ENCODE measurements at places on chromosomes 5 and 9. TPM values are rescaled to one million over a fixed set of nuclear protein-coding genes. Genes with fewer than 3 reads are reported as not detected.
A peak's percentile ranks its signal among the peaks of the same experiment; 100 is the strongest.

- no peak overlapping the region for H3K27ac ChIP-seq
- H3K36me3 ChIP-seq = no peaks in the 10 kb centered on the region
- H3K27me3 ChIP-seq = no peaks in the 10 kb centered on the region
- no peak overlapping the region for H3K4me3 ChIP-seq
- H3K4me1 ChIP-seq = no peaks in the 10 kb centered on the region
Observed at GRCh38 chr5:4244306-4244705, 648.7 kb downstream of the IRX1 start.

SPOUT1 gene
- 26.5 TPM for total RNA-seq

GRCh38 chr5:150642567-150642927, 2.1 kb downstream of the SYNPO start:
- H3K27ac ChIP-seq = peak overlapping the region; percentile 95
- H3K4me1 ChIP-seq = peaks cover 57% of the 10 kb centered on the region
- H3K4me3 ChIP-seq = peak overlapping the region; percentile 48
- H3K36me3 ChIP-seq = no peaks in the 10 kb centered on the region
- no peaks in the 10 kb centered on the region for H3K27me3 ChIP-seq

DNA sequence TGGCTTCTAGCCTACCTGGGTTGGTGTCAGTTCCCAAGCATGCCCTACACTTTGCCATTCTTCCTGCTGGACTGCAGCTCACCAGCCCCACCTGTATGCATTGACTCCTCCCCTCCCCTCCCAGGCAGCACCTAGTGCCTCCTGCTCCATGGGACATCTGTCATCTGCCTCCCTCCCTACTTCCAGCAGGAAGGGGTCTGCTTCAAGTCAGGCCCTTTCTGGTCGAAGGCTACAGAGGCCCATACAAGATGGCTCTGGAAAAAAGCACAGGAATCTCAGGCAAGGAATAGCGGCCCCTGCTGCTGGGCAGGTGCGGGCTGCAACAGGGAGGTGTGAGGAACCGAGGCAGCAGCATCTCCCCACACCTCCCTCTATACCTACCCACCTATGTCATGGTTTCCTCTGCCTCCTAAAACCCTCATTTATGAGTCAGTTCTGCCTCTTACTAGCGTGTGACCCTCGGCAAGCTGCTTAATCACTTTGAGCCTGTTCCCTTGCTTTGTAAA, 19.7 kb downstream of the WWC1 start:
- H3K4me1 ChIP-seq = no peaks in the 10 kb centered on the region
- no peak overlapping the region for H3K4me3 ChIP-seq
- H3K27ac ChIP-seq = no peak overlapping the region
- H3K27me3 ChIP-seq = no peaks in the 10 kb centered on the region

GRCh38 chr5:113380807-113381326, 53.9 kb downstream of the TSSK1B start:
- H3K27ac ChIP-seq = no peak overlapping the region
- no peaks in the 10 kb centered on the region for H3K27me3 ChIP-seq
- no peaks in the 10 kb centered on the region for H3K4me1 ChIP-seq
- DNase-seq = no peak
- no peak overlapping the region for H3K4me3 ChIP-seq
- H3K36me3 ChIP-seq = no peaks in the 10 kb centered on the region

TIGD6 gene
- 4.2 TPM for total RNA-seq

- H3K4me3 ChIP-seq = no peak overlapping the region
- H3K36me3 ChIP-seq = no peaks in the 10 kb centered on the region
- no peak for DNase-seq
- H3K4me1 ChIP-seq = no peaks in the 10 kb centered on the region
- no peaks in the 10 kb centered on the region for H3K27me3 ChIP-seq
Observed at GRCh38 chr5:163789870-163790269, 284.5 kb downstream of the MAT2B start.

GRCh38 chr5:141051521-141051866, 320 bp downstream of the PCDHB1 start:
- H3K27me3 ChIP-seq = no peaks in the 10 kb centered on the region
- DNase-seq = no peak
- peak overlapping the region; percentile 60 for H3K4me3 ChIP-seq
- H3K4me1 ChIP-seq = no peaks in the 10 kb centered on the region
- no peaks in the 10 kb centered on the region for H3K36me3 ChIP-seq

GRCh38 chr5:56320686-56321085, 87.6 kb upstream of the ANKRD55 start:
- H3K27ac ChIP-seq = no peak overlapping the region
- no peak overlapping the region for H3K4me3 ChIP-seq
- DNase-seq = no peak
- no peaks in the 10 kb centered on the region for H3K27me3 ChIP-seq

KIF20A gene
- total RNA-seq = not detected

- no peaks in the 10 kb centered on the region for H3K27me3 ChIP-seq
- H3K36me3 ChIP-seq = no peaks in the 10 kb centered on the region
- H3K4me1 ChIP-seq = no peaks in the 10 kb centered on the region
- H3K27ac ChIP-seq = no peak overlapping the region
- H3K4me3 ChIP-seq = no peak overlapping the region
Observed at GRCh38 chr9:109176386-109176785, 9.3 kb upstream of the FRRS1L start.

DNA sequence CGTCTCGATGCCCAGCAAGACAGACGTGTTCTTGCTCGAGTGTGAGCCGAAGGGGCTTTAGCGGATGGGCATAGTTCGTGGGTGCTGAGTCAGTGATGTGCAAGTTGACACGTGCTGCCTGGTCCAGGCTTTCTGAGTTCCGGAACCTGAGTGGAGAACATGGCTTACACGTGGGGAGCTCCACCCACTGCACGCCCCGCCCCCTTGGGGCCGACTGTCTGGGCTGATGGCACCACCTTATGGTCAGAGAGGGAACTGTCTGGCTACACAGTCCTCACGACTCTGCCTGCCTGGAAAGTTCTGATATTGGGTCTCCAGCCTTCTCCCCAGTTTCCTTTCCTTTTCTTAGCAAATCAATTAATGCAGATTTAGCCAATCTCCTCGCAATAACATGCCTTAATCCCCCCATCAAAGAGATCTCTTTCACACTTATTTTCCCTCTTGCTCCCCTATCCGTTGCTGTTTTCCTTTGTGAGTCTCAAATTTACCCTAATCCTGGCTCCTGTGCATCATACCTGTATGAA, 3.8 kb upstream of the STC2 start:
- peaks cover 6% of the 10 kb centered on the region for H3K4me1 ChIP-seq
- DNase-seq = peak; percentile 87
- H3K27me3 ChIP-seq = peaks cover 2% of the 10 kb centered on the region
- H3K4me3 ChIP-seq = no peak overlapping the region
- H3K27ac ChIP-seq = no peak overlapping the region

DNA sequence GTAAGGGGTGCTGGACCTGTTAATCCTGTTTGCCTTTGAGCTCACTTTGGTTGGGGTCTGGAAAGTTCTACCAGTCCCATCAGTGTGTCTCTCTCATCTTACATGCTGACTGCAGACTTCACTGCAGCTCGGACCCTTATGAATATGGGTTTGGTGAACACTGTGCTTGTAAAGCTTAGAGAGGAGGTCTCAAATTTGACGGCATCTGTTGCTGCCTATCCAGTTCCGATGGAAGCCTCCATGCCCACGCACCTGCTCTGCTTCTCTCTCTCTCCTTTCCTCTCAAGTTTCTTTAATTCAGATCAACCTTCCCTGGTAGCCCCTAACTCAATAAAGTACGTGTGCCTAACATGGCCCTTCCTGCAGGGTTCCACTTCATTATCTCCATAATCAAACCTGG, 217.9 kb downstream of the HSPA4 start:
- no peaks in the 10 kb centered on the region for H3K27me3 ChIP-seq
- no peaks in the 10 kb centered on the region for H3K4me1 ChIP-seq
- DNase-seq = no peak
- no peaks in the 10 kb centered on the region for H3K36me3 ChIP-seq
- no peak overlapping the region for H3K4me3 ChIP-seq
- no peak overlapping the region for H3K27ac ChIP-seq

PCSK1 gene
- 3.2 TPM for total RNA-seq

GRCh38 chr9:68515326-68516017, 25.2 kb downstream of the TMEM252 start:
- no peak for DNase-seq
- H3K27ac ChIP-seq = peak overlapping the region; percentile 44
- H3K4me3 ChIP-seq = no peak overlapping the region
- peaks cover 7% of the 10 kb centered on the region for H3K36me3 ChIP-seq

DNA sequence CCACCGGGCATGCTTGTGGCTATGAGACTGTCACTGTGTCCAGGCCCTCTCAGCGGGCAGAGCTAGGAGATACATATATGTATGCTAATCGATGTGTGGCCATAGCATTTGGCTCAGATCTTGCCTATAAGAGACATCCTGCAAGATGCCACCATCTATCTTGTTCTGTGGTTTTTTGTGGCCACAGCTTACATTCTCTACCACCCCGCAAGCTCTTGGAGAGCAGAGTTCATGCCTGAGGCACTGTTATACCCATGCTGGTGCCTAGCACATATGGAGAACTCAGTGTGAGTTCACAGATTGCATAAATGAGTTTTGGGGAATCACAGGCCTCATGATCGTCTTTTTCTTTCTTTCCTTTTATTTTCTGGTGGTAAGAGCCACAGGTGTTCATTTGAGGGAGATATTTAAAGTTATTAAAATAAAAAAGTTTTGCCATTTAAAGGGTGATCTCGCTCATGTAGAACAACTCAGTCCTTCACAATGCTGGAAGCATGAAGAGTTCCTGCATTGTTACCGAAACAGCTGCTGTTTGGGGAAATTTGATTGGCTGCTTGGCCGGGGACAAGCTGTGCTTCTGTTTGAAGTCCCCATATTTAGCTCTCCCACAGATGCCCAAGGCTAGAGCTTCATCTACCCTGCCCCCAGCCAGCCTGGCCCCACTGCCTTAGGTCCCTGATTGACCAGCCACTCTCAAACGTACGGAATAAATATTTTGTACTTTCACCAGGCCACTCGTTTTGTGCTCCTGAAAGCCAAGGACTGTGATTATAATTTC, 169.2 kb upstream of the MAP1B start:
- H3K4me1 ChIP-seq = peaks cover 6% of the 10 kb centered on the region
- no peaks in the 10 kb centered on the region for H3K36me3 ChIP-seq
- H3K27ac ChIP-seq = no peak overlapping the region
- no peak for DNase-seq

- H3K4me3 ChIP-seq = no peak overlapping the region
- H3K36me3 ChIP-seq = no peaks in the 10 kb centered on the region
- H3K27me3 ChIP-seq = no peaks in the 10 kb centered on the region
- H3K4me1 ChIP-seq = no peaks in the 10 kb centered on the region
Observed at GRCh38 chr5:89595056-89595455, 712.1 kb upstream of the MEF2C start.

DNA sequence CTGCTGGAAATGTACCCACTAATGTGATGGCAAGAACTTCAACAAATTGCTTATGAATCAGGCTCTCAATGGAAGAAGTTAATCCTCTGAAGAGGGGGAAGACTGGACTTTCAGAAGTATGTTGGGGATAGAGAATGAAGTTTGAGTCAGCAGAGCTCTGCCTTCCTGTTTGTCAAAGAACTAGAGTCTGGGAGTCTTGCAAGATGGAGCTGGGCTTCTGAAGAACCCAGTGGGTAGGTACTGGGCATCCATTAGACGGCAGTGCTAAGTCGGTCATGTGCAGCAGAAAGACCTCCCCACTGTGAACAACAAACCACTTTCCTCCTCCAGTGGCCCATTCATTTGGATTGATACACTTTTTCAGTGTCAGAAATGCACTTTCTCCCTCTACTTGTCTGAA, 34.6 kb downstream of the OTULIN start:
- no peaks in the 10 kb centered on the region for H3K4me1 ChIP-seq
- DNase-seq = no peak
- no peaks in the 10 kb centered on the region for H3K27me3 ChIP-seq
- peak overlapping the region; percentile 42 for H3K27ac ChIP-seq
- H3K4me3 ChIP-seq = no peak overlapping the region

DNA sequence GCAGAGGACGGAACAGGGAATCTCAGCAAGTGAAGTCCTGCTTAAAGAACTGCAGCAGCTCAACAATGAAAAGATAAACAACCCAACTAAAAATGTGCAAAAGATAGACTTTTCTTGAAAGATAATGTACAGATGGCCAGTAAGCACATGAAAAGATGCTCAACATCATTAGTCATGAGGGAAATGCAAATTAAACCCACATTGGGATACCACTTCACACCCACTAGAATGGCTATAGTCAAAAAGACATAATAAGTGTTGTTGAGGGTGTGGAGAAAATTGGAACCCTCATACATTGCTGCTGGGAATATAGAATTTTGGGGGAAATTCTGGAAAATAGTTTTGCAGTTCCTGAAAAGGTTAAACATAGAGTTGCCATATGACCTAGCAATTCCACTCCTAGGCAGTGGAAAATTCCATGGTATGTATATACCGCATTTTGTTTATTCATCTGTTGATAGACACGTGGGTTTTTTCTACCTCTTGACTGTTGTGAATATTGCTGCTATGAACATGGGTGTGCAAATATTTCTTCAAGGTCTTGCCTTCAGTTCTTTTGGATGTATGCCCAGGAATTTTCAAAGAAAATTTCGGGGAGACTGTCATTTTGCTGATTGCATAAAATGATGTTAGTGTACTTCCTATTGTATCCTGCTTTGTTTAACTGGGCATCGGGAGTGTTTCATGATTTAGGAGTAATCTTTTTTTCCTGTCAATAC, 7.2 kb downstream of the CNOT8 start:
- peaks cover 53% of the 10 kb centered on the region for H3K36me3 ChIP-seq
- H3K27ac ChIP-seq = no peak overlapping the region
- DNase-seq = no peak
- H3K4me1 ChIP-seq = no peaks in the 10 kb centered on the region
- no peaks in the 10 kb centered on the region for H3K27me3 ChIP-seq

WWC1 gene
- total RNA-seq = not detected

GRCh38 chr5:143019614-143020515, 249.7 kb downstream of the ARHGAP26 start:
- H3K27me3 ChIP-seq = no peaks in the 10 kb centered on the region
- no peak overlapping the region for H3K4me3 ChIP-seq
- H3K36me3 ChIP-seq = no peaks in the 10 kb centered on the region
- peaks cover 7% of the 10 kb centered on the region for H3K4me1 ChIP-seq

DRD1 gene
- 0.11 TPM for total RNA-seq

DNA sequence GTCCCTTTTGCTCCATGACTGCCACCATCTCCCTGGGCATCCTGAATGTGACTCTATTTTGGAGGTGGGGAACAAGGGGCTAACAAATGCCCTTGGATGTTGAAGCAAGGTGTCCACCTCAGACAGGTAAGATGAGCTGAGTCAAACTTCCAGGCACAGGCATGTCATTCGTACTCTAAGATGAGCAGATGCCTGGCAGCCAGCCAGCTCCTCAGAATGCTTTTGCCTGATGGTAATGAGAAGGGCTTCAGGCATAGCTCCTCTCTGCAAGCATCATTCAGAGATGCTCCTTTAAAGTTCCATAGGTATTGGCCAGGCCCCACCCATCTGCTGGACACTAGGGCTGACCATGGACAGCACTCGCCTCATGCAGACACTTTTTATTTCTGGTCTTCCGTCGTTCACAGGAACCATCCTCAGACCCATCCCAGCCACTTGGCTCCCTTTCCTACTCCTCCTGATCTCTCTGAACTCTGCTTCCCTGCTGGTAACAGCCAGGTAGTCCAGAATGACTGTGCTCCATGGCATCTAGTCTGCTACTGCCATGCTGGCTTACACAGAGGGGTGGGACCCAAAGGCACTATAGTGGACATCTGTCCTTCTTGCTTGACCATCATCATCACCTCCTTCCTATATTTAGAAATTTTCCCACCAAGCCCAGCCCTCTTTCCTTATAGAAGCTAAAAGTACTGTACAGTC, 118.8 kb downstream of the GLIS3 start:
- H3K27me3 ChIP-seq = no peaks in the 10 kb centered on the region
- no peak for DNase-seq
- H3K27ac ChIP-seq = no peak overlapping the region

GRCh38 chr9:123868002-123868401, 61.9 kb downstream of the DENND1A start:
- peaks cover 12% of the 10 kb centered on the region for H3K4me1 ChIP-seq
- no peak overlapping the region for H3K4me3 ChIP-seq
- H3K36me3 ChIP-seq = no peaks in the 10 kb centered on the region
- H3K27ac ChIP-seq = no peak overlapping the region
- H3K27me3 ChIP-seq = no peaks in the 10 kb centered on the region

MARCOL gene
- not detected for total RNA-seq
